ENCODE measurements at places on chromosomes 5 and 9.

- DNase-seq = no peak
These were observed 7.1 kb upstream of the CAST start for GRCh38 chr5:96655085-96655484.

DNA sequence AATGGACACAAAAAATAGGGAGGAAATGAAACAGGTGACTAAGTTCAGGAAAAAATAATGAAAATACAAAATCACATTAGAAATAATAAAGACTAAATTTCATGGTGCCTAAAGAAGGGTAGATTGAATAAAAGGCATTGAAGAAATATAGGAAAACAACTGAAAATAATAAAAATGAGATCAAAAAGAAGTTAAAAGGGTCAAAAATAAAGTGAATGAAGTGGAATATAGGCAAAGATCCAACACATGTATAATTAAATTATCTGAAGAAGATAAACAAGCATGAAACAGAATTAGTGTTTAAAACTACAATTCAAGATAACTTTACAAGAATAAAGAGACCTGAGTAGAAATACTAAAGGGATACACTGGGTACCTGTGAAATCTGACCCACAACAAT is 87.6 kb downstream of the SUSD1 start:
- DNase-seq = no peak

GRCh38 chr9:16869882-16870595 is 431 bp downstream of the BNC2 start:
- DNase-seq = no peak

DNA sequence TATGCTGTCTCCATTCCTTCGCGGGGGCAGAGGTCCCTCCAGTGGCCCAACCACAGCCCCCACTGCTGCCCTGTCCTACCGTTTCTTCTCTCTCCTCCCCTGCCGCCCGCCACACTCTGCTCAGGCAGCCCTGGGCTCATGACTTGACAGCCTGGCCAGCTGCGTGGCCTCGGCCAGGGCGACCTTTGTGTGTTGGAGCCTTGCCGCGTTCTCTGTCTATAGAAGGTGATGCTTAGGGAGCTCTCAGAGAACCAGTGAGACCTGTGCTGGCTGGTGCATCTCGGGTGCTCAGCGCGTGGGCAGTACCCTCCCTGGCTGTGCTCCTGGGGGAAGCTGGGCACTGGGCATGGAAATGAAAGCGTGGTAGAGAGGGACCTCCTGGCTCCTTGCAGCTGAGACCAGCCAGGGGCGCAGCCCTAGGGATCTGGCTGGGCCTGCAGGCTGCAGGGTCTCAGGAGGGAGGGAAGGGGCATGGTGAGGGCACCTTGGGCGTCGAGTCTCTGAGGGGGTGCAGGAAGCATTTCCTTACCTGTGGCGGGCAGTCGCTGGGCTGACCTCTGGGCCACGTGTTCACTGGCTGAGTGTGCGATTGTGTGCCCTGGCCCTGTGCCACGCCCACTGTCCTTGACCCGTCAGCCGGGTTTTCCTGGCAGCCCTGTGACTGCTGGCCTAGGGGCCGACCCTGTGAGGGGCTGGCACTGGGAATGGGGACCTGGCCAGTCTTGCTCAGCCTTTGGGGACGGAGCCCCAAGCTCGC is 50.3 kb downstream of the RXRA start:
- no peak for DNase-seq

DNA sequence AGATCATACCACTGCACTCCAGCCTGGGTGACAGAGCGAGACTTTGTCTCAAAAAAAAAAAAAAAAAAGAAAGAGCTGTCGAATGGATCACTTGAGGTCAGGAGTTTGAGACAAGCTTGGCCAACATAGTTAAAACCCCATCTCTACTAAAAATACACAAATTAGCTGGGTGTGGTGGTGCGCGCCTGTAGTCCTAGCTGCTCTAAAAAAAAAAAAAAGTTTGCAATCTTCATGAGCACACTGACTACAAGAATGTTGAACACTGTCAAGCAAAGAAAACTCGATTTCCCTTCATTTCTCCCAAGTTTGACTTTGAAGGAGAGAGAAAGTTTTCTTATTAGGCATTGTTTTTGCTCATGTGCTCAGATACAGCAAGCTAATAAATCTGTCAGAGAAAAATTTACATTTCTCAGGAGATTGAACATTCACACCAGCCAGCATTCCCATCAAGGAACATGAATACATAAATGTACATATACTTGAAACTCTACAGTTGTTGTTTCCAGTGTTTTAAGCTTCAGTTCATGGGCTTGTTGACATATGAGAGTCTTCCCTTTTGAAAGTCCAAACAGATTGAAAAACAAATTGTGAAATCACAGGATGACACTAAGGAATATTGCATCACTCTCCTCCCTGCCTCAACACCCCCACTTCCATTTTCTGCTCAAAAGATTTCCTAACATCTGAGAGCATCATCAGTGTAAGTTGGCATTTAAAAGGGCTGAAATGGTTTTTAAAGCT is 81.8 kb downstream of the ARRDC3 start:
- no peak for DNase-seq

GRCh38 chr9:21689854-21690253 is 112.6 kb upstream of the MTAP start:
- DNase-seq = no peak

DNA sequence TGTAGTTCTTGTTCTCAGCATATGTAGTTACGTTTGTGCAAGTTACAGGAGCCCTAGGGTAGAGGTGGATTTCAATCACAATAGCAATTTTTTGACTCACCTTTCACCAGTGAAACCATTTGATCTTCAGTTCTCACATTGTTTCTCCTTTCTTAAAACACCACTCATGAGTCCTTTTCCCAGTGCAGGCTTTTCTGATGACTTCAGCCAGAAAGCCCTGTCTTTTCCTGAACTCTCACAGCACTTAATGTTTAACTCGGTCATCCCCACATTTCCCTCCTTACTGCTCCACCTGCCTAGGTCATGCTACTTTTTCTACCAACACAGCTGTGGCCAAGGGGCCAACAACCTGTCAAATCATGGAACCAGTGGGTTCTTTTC is 37.9 kb downstream of the ARHGEF28 start:
- DNase-seq = no peak

Data from T-helper 1 cell (primary cell).